ENCODE measurements at places on chromosomes 2 and 18.

- DNase-seq: no peak
These were observed 839.5 kb upstream of the FANCL start for GRCh38 chr2:59080451-59081181.

DNA sequence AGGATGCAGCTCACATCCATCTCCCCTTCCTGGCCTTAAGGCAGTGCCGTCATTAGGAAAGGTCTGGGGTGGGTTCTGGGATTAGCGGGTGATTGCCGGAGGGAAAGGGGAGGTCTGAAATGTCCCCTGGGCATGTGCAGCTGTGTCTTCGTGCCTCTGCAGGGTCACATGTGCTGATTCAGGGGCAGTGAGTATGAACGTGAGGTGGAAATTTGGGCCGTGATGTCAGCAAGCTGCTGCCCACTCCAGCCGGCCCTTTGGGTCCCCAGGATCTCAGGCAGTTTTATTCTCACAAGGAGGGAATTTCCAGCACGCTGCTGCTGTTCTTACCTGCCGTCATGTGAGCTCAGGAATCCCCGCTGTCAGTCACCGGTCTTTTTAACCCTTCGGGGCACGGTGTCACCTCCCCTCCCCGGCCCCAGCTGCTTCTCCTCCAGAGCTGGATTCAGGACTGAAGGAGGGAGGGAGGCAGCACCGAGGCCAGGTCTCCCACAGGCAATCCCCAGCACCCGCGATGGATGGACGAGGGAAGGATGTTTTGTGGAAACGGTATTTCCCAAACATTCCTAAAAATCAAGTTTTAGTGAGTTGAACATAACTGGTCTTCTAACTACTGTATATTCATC lies 23.5 kb downstream of the GPR35 start:
- DNase-seq: no peak

GRCh38 chr2:227509076-227509475 lies 37.1 kb downstream of the AGFG1 start:
- no peak for DNase-seq

- DNase-seq: peak; percentile 94
These were observed 16.1 kb downstream of the ACOXL start for GRCh38 chr2:110748489-110748867.

DNA sequence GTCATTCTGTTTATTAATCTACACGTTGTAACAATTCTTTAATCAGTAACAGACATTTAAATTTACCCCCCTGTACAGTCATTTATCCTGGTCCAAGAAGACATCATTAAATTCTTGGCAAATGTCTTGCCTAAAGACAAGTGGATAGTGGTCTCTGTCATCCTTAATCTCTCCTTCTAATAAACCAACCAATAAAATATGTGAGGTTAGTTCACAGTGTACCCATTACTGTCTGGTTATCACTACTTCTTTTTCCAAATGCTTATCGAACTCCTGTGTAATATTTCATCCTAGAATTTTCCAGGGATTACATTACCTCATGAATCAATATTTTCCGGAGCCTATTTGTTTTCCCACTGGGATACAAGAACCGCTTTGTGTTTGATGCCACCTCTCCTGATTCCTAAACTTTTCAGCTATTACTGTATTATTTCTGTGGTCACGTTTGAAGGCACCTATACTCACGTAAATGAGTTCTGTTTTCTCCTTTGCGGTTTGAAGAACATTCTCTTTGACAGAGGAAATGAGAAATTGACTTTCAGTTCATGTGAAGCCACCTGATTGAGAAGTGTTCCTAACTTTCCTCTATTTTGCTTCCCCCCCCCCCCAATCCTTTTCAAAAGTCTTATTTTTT lies 131.5 kb downstream of the RTN4 start:
- no peak for DNase-seq

GRCh38 chr2:239343946-239344856 lies 56.6 kb downstream of the HDAC4 start:
- DNase-seq: no peak

- DNase-seq: peak; percentile 87
These were observed at the start of gene SOCS6 for GRCh38 chr18:70288851-70289328. SOCS6 (plus strand) TSS chr18:70289045; CDS start chr18:70324669, 35,624 bp downstream.

- DNase-seq: no peak
These were observed 617.4 kb downstream of the CCDC85A start for GRCh38 chr2:56801214-56801613.
